Breast epithelium (tissue), 4 donors: ENCODE measurements at places on chromosomes 6 and 20. TPM values are rescaled to one million over a fixed set of nuclear protein-coding genes. Genes with fewer than 3 reads are reported as not detected.

DNA sequence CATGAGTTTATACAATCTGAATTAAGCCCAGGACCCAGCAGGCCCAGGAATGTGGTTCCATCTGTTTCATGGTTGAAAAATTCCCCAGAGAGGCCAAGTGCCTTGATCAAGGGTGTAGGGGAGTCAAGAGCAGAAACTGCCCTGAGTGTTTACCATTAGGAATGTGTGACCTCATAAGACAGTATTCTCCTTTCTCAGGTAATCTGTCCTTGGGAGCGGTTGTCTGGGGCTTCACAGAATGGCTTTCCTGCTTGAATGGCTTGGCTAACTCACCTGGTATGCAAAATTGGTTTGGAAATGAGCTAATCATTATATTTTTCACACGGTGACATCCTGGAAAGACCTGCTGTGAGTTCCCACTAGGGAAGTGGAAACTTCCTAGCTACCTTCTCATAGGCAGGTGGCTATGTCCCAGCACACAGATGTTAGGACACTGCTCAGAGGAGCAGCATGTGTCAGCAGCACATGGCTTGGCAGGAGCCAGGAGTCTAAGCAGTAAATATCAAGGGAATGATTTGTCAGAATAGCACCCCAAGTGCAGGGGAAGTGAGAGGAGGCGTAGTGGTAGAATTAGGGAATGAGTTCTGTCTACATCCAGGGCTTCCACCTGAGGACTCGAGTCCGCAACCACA lies 17.7 kb downstream of the CLIC5 start:
- no peak overlapping the region for H3K27ac ChIP-seq
- no peaks in the 10 kb centered on the region for H3K36me3 ChIP-seq
- H3K4me1 ChIP-seq, result no peaks in the 10 kb centered on the region
- no peak overlapping the region for H3K4me3 ChIP-seq

DNA sequence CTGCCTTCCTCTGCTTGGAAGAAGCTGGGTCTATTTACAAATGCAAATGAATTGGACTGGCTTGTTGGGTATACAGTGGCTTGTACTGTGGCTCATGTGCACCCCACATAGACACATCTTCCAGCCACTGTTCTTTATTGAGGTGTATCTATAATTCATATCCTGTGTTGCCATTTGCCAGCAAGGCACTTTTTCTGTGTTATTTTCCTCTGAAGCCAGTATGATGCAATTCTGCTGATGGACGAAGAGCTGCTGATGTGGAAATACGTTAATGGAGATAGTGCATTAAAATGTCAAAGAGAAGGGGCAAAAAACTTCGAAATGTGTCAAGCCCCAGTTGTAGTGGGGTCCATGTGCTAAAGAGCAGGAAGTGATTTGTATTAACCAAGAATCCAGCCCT lies 167.5 kb downstream of the TMEM242 start:
- H3K4me3 ChIP-seq, result no peak overlapping the region
- H3K27ac ChIP-seq, result no peak overlapping the region
- no peaks in the 10 kb centered on the region for H3K27me3 ChIP-seq
- H3K36me3 ChIP-seq, result no peaks in the 10 kb centered on the region
- no peak for DNase-seq

DNA sequence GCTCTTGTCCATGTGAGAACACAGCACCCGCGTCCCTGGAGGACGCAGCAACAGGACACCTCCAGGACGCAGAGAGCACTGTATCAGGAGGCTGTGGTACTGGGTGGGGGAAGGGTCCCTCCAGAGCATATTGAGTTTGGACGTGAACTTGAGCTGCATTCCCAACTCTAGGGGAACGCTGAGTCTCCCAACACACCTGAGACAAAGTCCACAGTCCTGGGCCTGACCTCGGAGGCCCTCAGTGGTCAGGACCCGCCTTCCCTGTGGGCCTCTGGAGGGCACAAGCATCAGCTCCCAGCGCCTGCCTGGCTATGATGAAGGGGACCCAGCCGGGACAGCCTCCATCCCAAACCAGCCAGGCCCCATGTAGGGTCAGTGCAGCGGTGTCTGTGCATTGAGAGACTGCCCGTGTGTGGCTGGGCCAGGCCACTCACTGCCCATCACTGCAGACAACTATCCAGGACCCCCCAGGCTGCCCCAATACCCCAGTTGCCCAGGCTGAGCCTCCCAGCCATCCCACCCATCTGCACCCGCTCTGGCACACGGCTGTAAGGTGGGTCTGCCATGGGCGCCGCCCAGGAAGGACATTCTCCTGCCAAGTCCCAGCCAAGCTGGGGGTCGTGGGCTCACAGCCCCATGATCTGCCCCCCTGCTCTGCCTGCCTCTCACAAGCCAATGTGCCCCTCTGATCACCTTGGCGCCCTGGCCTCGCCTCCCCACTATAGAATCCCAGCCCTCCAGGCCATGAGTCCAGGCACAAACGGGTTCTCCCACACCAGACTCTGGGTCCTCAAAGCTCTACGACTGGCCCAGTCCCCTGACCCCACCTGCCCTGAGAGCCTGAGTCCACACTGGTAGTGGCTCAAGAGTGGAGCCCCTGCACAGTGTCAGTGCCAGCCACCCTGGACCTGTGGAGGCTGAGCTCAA lies 115.7 kb downstream of the TAF4 start:
- no peak overlapping the region for H3K4me3 ChIP-seq
- H3K27me3 ChIP-seq, result no peaks in the 10 kb centered on the region
- DNase-seq, result no peak
- H3K4me1 ChIP-seq, result no peaks in the 10 kb centered on the region
- H3K27ac ChIP-seq, result no peak overlapping the region

The REM1 gene
- 3.2 TPM for total RNA-seq
